CD4-positive, alpha-beta memory T cell (primary cell): ENCODE measurements at places on chromosomes 1 and 21.

DNA sequence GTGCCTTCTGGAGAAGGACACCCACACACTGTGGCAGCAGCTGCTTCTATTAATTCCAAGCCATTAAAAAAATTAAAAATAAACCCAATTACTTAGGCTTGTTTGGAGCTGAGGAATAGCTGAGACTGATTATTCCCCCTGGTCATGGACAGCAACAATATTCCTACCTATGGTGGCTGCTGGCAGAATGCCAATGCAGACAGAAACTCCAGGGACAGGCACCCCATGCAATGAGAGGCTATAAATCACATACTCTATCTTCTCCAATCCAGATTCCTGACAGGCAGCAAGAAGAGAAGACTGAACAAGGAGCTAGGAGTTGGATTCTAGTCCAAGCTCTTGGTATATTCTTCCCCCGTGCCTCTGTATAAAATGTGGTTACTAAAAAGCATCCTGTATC is 275.4 kb upstream of the BEND5 start:
- DNase-seq, result no peak

DNA sequence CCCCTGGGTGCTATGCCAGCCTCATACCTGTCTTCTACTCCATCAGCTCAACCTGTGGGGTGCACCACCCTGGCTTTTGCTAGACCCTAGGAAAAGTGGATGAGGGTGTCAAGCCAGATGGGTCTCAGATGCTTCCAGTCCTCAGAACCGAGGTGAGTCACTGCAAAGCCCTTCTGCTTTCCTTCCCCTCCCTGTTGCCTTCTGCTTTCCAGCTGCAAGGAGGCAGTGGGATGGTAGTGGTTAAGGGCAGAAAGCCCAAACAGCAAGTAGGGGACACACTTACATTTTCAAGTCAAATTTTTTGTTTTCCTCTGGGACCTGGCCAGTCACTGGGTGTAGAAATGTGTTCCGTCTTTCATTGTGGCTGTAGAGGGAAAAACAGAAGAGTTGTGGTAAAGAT is 60.7 kb upstream of the GOLT1A start:
- DNase-seq, result no peak

DNA sequence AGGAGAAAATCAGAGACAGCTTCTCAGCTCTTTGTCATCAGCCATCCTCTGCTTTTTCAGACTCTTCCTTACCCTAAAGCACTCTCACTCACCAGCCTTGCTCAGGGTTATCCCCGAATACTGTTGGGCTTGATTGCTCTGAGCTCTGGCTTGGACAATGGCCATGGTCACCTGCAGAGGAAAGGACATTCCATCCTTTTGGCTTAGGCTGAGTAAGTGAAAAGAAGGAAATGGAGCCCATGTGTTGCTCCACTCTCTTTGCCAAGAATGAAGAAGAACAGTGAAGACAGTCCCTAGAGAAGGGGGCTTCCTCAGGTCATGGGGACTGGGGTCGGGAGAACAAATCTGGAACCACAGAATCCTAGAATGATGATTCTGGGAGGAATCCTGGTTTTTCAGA is 2.3 kb downstream of the MTMR11 start:
- no peak for DNase-seq

DNA sequence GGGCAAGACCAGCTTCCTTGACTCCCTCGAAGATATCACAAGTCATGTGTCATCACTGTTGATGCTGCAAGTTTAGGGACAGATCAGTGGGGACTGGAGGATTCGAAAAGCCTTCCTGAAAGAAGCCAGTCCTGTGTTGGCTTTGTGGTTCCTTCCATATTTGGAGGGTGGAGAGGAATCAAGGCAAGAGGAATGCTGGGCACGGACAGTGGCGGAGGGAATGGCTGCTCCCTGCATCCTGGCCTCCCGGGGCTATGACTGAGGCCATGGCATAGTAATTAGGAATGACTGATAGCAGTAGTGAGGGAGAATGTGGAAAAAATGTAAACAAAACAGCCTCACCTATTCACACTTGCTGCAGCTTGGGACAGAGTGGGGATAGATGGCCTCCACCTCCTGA is 36.4 kb downstream of the VANGL1 start:
- no peak for DNase-seq

DNA sequence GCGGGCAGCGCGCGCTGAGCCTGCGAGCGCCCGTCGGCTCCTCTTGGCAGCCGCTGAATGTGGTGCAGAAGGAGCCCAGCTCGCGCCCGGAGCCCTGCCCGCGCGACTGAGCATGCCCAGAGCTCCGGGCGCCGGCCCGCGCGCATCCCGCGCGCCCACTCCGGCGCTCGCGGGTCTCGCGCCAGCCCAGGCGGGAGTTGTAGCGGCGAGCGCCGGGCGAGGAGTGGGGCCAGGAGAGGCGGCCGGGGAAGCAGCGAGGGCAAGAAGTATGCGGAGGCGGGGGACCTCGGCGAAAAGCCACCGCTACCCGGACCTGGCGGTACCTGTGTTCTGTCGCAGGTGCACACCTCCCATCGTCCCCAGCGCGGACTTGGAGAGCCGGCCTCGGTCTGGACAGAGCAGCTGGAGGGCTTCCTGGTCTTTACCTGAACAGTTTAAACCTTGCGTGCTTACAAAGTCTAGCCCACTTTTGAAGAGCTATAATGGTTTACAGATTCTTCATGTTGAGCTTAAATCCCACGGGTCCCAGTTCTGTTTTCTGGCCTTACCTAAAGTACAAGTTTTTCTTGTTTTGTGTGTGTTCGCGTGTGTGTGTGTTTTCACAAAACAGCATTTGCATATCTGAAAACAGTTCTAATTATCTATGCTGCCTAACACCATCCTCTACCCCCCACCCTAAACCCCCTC is at the start of gene DDAH1:
Gene DDAH1, minus strand, starts transcription at position 61 of the 687 bp plus-strand sequence. CDS start 114 bp downstream, outside the sequence.
- no peak for DNase-seq

DNA sequence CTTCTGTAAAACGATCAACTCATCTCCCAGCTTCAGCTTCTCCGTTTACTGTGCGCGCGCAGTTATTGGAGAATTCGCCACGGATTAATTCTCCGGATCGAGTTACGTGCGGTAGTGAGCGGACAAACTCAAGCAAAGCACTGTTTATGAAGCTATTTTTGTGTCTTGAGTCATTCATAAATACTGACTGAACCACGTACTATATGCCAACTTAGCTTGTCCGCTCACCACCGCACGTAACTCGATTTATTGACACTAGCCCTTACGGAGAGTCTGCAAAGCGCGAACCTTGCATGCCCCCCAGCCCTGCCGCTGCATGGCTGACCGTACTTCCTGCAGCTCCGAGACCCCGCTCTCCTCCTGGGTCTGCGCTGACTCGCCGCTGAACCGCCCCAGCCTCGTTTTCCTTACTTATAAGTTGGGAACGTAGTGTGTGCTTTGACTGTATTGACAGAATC is 773 bp downstream of the CHD1L start:
- DNase-seq, result no peak

GRCh38 chr21:22795091-22795490 is 1796.9 kb downstream of the NCAM2 start:
- no peak for DNase-seq

- DNase-seq, result no peak
These were observed 223.0 kb upstream of the NR5A2 start for GRCh38 chr1:199804526-199804925.
